ENCODE measurements at places on chromosomes 6 and 20.
A peak's percentile ranks its signal among the peaks of the same experiment; 100 is the strongest.

DNA sequence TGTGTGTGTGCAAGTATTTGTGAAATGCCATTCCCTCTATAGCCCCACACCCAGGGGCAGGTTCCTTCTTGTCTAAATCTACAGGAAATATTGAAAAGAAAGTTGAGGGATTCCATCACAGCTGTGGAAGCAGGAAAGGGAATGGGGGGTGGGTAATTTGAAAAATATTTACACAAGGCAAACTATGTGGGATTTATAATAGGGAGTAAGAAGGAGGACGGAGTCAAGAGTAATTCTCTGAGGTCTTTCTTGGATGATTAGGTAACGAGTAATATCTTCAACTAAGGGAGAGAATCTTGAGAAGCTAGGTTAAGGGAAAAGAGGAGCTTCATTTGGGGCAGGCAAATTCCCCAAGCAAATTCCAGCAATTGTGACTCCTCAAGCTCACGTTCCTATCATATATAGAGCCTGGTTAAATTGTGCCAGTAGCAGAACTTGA, 113.5 kb upstream of the SGK1 start:
- no peak for DNase-seq

GRCh38 chr6:19723545-19723944, 113.6 kb upstream of the ID4 start:
- no peak for DNase-seq

- no peak for DNase-seq
These were observed 14.5 kb upstream of the DAAM2 start for GRCh38 chr6:39777661-39778060.

- peak; percentile 29 for DNase-seq
These were observed 902 bp downstream of the SAMHD1 start for GRCh38 chr20:36950414-36951197.

DNA sequence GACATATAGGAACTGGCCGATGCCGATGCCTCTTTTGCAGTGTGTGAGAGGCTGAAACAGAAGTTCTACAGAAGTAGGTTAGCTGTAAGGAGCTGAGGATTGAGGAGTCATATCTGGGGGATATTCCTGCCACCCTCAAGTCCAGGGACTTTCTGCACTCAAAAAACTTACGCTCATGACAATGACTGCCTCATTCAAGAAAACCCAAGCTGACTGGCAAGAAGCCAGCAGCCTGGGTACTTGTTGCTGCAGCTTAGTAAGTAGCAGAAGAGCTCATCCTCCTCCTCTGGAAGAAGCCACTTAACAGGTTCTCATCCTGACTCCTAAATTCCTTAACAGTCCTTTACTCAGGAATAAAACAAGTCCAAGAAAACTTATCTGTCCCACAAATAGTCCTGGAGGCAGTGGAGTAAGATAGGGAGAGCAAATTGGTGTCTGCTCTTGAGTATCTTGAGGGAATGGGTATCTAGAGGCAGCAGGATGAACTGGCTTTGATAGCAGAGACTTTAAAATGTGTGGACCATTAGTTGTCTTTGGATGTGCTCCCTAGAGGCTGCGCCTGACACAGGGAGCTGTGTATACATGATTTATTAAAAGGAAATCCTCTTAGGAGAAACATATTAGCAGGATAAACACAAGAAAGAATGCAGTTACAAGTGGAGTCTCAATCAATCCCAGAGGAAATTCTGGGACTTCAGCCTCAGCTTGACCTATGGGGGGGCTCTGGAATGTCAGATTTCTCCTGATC, 7.4 kb downstream of the CALHM5 start:
- DNase-seq, result no peak

- DNase-seq, result no peak
These were observed 859 bp downstream of the C20orf202 start for GRCh38 chr20:1204113-1204512.

DNA sequence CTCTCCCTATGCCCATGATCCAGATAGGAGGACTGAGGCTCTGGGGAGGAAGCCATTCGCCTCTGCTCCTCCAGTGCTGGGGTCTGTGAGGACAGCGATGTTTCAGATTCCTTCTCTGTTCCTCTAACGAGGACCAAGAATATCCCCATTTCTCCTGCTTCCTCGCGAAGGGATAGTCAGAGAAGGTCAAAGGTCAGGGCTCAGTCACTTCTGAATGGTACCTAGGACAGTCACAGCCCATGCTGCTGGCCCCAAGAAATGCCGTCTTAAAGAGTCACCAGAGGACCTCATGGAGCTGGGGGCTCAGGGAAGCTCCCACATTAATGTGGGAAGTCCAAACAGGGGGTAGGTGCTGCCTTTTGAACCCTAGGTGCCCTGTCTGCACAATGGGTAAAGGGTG, 2.1 kb downstream of the FOXS1 start:
- DNase-seq, result no peak

DNA sequence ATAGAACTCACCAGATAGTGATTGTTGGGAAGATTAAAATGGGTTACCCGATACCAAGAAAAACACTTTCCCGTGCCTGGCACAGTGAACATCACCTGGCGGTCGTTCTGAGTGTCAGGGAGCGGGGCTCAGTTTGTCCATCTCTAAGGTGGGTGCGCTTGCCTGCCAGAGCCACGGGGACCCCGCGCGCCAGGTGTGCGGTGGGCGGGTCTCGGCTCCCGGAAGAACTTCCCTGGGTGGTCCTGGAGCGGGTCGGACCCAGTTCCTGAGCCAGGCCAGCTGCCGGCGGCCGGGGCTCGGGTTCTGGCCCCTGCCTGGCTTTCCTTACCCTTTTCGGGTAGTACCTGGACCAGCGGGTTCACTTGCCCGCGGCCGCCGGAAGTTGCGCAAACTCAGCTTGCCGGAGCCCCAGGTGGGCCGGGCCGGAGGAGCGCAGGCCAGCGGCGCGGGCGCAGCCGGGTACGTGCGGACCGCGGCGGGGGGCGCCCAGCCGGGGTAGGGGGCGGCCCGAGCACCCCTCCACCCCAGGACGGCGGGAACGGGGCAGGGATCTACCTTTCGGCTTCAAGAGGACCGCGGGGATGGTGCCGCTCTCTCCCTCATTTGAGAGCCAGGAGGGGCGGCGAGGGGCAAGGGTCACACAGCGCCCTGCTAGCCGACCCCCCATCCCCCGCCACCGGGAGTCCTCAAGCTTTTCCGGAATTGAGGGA, 7.5 kb downstream of the FAM110A start:
- peak; percentile 33 for DNase-seq

DNA sequence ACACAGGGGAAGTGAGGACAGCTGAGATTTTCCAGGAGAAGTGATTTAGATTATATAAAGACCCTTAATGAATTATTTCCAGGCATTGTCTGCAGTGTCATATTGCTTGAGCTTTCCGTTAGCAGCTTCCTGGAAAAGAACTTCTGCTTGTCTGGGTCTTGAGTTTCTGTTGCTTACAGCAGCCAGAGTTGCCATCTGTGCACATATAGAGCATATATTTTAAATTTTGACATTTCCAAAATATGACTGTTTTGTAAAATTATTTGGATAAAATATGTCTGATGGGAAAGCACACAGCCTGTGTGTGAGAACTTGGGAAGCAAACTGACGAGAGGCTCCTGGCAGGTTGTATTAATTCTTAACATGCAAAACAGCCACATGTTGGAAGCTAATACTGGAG, 21.0 kb upstream of the NKX2-2 start:
- peak; percentile 20 for DNase-seq

DNA sequence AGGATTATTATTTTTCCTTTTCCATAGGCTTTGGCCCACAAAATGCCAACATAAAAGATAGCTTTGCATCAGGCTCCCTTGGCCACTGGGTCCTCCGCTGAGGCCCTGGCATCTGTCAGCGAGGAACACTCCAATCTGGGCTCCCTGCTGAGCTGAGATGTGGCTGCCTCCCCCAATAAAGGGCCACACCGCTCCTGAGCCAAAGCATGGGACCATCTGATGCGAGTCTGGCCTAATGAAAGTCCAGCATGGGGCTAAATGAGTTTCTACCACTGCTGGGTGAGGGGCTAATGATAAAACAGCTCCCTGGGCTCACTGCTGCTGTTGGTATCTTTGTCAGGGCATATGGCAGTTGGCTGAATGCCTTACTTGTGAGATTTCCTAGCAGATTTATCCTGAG, 817.5 kb upstream of the SLC35B3 start:
- no peak for DNase-seq
